ENCODE measurements at places on chromosomes 3 and 15. TPM values are rescaled to one million over a fixed set of nuclear protein-coding genes. Genes with fewer than 3 reads are reported as not detected.
A peak's percentile ranks its signal among the peaks of the same experiment; 100 is the strongest.

GRCh38 chr15:25708391-25708790 is 154.7 kb downstream of the ATP10A start:
- no peak overlapping the region for H3K27ac ChIP-seq
- H3K36me3 ChIP-seq, result no peaks in the 10 kb centered on the region
- no peaks in the 10 kb centered on the region for H3K27me3 ChIP-seq
- no peak for ATAC-seq

- H3K4me3 ChIP-seq, result peak overlapping the region; percentile 80
- no peak for ATAC-seq
- H3K27ac ChIP-seq, result peak overlapping the region; percentile 92
- no peaks in the 10 kb centered on the region for H3K4me1 ChIP-seq
- H3K27me3 ChIP-seq, result no peaks in the 10 kb centered on the region
- peaks cover 20% of the 10 kb centered on the region for H3K36me3 ChIP-seq
Measured at GRCh38 chr15:72272997-72273352, 621 bp upstream of the PARP6 start.

- peak; percentile 44 for ATAC-seq
- no peaks in the 10 kb centered on the region for H3K36me3 ChIP-seq
- H3K27me3 ChIP-seq, result peaks cover 40% of the 10 kb centered on the region
- peak overlapping the region; percentile 48 for H3K4me3 ChIP-seq
- H3K27ac ChIP-seq, result no peak overlapping the region
- H3K4me1 ChIP-seq, result no peaks in the 10 kb centered on the region
Measured at GRCh38 chr3:156291272-156292123, 171.1 kb downstream of the KCNAB1 start.

The BDH1 gene
- total RNA-seq, result 16.2 TPM

DNA sequence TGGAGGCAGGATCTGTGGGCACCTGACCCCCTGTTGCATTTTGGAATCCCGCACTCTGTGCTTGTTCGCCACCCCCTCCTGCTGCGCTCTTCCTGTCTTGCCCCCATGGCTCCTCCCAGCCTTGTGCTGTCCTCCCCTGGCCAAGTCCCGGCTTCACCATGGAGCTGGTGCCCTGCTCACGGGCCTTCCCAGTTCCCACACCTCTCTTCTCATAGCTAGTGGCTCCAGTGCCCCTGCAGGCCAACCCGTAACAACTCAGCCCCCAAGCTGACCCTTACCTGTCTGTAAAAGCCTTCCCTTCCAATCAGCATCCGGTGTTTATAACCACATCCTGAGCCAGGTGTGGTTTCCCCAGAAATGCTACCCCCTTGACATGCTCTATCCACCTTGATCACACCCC is 407.7 kb upstream of the C2CD4B start:
- ATAC-seq, result no peak
- H3K27ac ChIP-seq, result no peak overlapping the region
- H3K4me3 ChIP-seq, result no peak overlapping the region
- no peaks in the 10 kb centered on the region for H3K27me3 ChIP-seq
- H3K4me1 ChIP-seq, result no peaks in the 10 kb centered on the region
- no peaks in the 10 kb centered on the region for H3K36me3 ChIP-seq

The THUMPD3 gene
- 26.4 TPM for total RNA-seq

DNA sequence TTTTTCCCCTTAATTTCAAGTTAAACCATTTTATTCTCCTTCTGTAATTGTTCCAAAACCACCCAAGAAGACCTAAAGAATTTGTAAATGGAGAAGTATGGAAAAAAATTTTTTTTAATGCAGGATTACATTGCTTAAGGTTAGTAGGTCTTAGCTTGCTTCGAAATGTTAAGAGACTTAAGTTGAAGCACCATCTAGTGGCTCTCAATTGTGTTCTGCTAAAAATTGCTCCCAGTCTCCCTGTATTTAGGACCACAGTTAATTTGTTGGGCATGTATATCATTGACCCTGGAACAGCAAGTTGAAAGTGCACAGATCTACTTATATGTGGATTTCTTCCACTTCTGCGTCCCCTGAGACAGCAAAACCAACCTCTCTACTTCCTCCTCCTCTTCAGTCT is 32.4 kb downstream of the CD200R1L start:
- H3K4me3 ChIP-seq, result no peak overlapping the region
- H3K4me1 ChIP-seq, result peaks cover 3% of the 10 kb centered on the region
- peak overlapping the region; percentile 73 for H3K27ac ChIP-seq
- ATAC-seq, result no peak

DNA sequence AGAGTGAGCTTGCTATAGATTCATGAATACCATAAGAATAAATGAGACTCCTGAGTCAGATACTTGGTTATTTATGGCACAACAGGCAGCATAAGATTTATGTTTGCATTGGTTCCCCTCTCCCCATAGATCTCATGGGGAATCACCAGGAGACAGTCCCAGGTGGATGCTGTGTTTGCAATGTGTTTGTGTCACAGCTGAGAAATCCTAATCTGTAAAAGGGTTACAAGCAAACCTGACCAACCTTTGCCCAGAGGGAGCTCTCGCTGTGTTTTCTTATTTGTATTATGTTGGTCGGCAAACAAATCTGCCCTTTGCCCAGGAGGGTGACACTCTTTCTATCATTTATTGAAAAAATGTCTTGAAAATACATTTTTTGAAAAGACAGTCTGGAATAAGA is 236.2 kb downstream of the ZPLD1 start:
- H3K27ac ChIP-seq, result no peak overlapping the region
- no peak overlapping the region for H3K4me3 ChIP-seq
- no peaks in the 10 kb centered on the region for H3K4me1 ChIP-seq
- ATAC-seq, result no peak

The DNAJC13 gene
- total RNA-seq, result 73.7 TPM

The FSTL1 gene
- 558 TPM for total RNA-seq

The CDCP1 gene
- total RNA-seq, result 2.5 TPM

DNA sequence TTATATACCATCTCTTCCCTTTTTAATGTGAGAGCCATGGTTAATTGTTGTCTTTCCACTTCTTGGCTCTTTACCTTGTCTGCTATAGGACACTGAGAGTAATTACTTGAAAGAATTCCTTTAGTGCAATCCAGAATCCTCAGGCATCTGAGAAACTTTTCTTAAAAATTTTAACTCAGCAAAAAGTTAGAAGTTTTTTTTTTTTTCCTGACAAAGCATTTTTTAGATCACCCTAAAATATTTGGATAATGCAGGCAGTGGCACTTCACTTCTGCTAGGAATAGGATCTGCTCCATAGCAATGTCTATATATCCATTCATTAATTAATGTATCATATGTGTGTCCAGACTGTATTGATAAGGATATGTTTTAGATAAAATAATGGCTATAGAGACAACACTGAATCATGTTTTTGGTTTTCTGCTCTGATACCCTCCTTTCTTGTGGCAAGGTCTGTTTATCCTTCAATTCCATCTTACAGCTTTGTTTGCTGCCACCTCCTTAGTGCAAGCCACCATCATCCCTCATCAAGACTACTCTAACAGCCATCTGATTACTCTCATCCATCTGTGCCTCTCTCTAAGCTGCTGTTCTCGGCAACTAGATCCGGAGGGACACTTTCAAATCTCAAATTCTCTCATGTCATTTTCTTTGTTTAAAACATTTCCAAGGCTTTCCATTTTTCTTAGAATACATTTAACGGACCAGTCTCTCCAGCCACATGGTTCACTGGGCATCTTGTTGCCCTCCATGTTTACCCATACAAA is 563.5 kb downstream of the EDEM1 start:
- no peaks in the 10 kb centered on the region for H3K27me3 ChIP-seq
- H3K4me3 ChIP-seq, result no peak overlapping the region
- no peak for ATAC-seq
- no peaks in the 10 kb centered on the region for H3K4me1 ChIP-seq
- H3K36me3 ChIP-seq, result no peaks in the 10 kb centered on the region

The UROC1 gene
- not detected for total RNA-seq

DNA sequence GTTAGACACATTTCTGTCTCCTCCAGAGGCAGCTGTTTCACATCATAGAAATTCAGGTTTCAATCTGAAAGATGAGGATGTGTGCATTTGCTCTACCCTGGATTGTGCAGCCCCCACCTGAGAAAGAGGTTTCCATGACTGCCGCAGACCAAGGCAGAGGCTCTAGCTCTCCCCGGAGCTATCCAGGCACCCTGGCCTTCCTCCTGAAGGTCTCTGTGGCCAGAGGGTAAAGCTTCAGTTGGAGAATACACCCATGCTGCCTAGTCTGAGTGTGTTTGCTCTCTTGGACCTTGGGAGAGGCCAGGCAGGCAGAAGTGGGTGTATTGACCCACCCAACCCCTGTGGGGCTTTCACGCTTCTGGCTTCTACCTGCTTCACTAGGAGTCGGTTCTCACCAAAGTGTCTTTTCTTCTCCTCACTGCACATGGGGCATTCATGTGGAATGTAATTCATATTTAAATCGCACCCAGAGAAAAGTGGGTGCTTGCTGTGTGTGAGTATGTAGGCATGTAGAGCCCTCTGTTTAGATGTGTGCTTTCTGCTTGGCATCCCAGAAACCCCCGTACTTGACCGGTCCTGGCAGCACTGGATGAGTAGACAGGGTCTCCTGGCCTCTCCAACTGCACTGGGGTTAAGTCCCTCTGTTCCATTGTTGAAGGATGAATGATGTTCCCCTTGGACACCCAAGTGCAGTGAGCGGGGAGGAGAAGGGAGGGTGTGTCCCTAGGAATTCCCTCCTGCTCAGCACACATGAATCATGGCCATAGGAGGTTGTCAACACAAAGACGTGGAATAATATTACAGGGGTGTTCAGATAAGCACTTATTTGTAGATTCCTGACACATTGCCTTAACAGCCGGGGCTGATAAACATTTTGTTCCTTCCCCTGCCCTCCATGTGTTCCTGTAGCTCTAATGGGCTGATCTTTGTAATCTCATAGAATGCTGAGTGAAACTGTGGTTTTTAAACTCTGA is 20.3 kb upstream of the RAB6B start:
- no peaks in the 10 kb centered on the region for H3K36me3 ChIP-seq
- peaks cover 16% of the 10 kb centered on the region for H3K27me3 ChIP-seq
- no peak overlapping the region for H3K4me3 ChIP-seq

The C2CD4B gene
- total RNA-seq, result 1.7 TPM

The SLCO3A1 gene
- 10.1 TPM for total RNA-seq

The WDR76 gene
- 11.4 TPM for total RNA-seq

- H3K27ac ChIP-seq, result no peak overlapping the region
- no peak overlapping the region for H3K4me3 ChIP-seq
- no peak for ATAC-seq
- no peaks in the 10 kb centered on the region for H3K4me1 ChIP-seq
Measured at GRCh38 chr3:151969026-151969642, 95.7 kb downstream of the SUCNR1 start.

The STARD9 gene
- 31.1 TPM for total RNA-seq

- ATAC-seq, result peak; percentile 53
- no peak overlapping the region for H3K27ac ChIP-seq
- no peaks in the 10 kb centered on the region for H3K36me3 ChIP-seq
Measured at GRCh38 chr15:99324082-99324620, 72.9 kb downstream of the LRRC28 start.

The CCR1 gene
- 5.1 TPM for total RNA-seq

The EPHB1 gene
- total RNA-seq, result 2.5 TPM

The CPLX3 gene
- total RNA-seq, result not detected

DNA sequence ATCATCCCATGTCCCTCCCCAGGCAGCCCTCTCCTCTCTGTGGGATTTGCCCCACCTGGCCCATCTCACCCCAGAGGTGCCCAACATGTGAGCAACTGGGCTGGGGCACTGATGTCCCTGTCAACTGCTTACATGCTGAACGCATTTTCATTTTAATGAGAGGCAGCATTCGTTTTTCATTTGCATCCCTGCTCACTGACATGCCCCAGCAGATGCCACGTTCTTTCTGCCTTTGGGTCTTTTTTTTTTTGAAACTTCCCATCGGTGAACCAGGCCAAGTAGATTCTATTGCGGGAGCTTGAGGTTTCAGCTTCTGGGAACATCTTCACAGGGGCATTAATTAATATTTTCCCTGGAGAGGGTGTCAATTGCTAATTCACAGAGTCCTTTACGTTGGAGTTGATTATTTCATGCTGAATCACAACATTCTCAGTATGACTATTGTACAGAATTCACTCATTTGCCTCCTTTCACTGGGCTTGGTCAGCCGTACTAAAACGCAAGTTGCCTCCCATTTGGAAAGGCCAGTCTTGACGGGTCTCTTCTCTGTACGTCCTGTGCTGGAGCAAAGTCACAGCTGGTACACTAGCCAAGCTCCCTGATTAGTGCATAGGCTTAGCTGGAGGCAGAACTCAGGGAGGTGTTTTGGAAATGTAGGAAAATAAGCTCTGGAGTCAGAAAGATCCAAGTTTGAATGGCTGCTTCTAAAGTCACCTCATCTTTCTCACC is 69.8 kb downstream of the CHRNA7 start:
- no peaks in the 10 kb centered on the region for H3K4me1 ChIP-seq
- no peaks in the 10 kb centered on the region for H3K36me3 ChIP-seq
- no peak overlapping the region for H3K4me3 ChIP-seq
- no peak overlapping the region for H3K27ac ChIP-seq

DNA sequence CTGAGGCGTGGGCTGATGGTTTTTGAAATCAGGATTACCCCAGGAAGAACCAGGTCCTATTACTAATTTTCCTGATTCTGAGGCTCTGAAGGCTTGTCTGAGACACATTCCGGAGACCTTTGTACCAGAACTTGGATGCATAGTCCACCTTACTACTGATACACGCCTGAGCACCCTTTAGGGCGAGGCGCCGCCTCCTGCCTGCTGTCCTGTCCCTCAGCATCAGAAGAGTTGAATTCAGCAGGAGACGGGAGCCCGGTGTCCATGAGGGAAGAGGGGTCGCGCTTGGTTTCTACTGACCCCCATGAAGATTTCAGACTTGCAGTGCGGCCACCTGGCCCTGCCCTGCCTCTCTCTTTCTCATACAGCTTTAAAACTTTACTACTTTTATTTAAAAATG is 49.9 kb downstream of the KLF13 start:
- no peak overlapping the region for H3K27ac ChIP-seq
- ATAC-seq, result no peak
- no peaks in the 10 kb centered on the region for H3K27me3 ChIP-seq
- H3K4me1 ChIP-seq, result no peaks in the 10 kb centered on the region
- no peak overlapping the region for H3K4me3 ChIP-seq

The TRIM42 gene
- total RNA-seq, result not detected

DNA sequence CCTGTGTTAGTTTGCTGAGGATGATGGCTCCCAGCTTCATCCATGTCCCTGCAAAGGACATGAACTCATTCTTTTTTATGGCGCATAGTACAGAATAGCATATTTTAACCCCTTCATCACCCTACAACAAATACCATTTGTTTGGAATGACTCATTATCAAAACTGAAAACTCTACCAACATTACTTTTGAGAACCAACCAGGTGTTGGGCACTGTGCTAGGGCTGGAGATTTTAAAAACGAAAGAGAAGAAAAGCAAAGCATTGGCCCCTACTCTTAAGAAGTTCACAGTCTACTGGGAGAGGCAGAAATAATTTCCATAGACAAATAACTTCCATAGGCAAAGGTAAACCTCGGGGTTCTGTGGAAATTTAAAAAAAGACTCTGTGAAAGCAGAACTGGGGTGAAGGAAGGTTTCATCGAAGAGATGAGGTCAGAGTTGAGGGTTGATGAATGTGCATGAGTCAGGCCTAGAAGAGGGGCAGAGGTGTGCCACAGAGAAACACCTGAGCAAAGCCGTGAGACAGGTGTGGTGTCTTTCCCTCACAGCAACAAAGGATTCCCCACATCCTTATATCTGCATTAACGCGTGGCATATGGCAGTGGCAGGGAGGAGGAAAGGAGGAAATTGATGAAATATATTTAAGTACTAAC is 51.0 kb downstream of the MCF2L2 start:
- no peak for ATAC-seq
- H3K27me3 ChIP-seq, result no peaks in the 10 kb centered on the region
- H3K36me3 ChIP-seq, result no peaks in the 10 kb centered on the region
- no peaks in the 10 kb centered on the region for H3K4me1 ChIP-seq

GRCh38 chr15:71048913-71049675 is 66.2 kb upstream of the THSD4 start:
- H3K27ac ChIP-seq, result no peak overlapping the region
- H3K27me3 ChIP-seq, result no peaks in the 10 kb centered on the region
- H3K4me3 ChIP-seq, result no peak overlapping the region
- peaks cover 1% of the 10 kb centered on the region for H3K4me1 ChIP-seq

All from gastroesophageal sphincter (tissue), 4 donors.